Osteoblast (primary cell): ENCODE measurements at places on chromosomes 11 and 22. TPM values are rescaled to one million over a fixed set of nuclear protein-coding genes. Genes with fewer than 3 reads are reported as not detected.

The KCNJ5 gene
- total RNA-seq, result 0.29 and 0.36 TPM in 2 replicates

The ZNF70 gene
- 6.5 and 7.4 TPM in 2 replicates for total RNA-seq

The RFPL3 gene
- not detected in 2 replicates for total RNA-seq

The SLC22A12 gene
- total RNA-seq, result not detected in 2 replicates

The PTGDR2 gene
- not detected in 2 replicates for total RNA-seq

The TMPRSS5 gene
- 0.29 and 0.36 TPM in 2 replicates for total RNA-seq

The GLB1L3 gene
- not detected in 2 replicates for total RNA-seq

The DAGLA gene
- 2.9 and 3.6 TPM in 2 replicates for total RNA-seq

The PRRG4 gene
- 0.29 and 0.36 TPM in 2 replicates for total RNA-seq

The OR8D4 gene
- total RNA-seq, result under 0.01 TPM in 2 replicates

The ZNRF3 gene
- 4.7 and 6.9 TPM in 2 replicates for total RNA-seq

The OR51B4 gene
- not detected in 2 replicates for total RNA-seq

The CYB5R2 gene
- 9.1 and 14.8 TPM in 2 replicates for total RNA-seq

The DGCR6 gene
- total RNA-seq, result 0.59 and 1.1 TPM in 2 replicates

The OR5P2 gene
- not detected in 2 replicates for total RNA-seq
